ENCODE measurements at places on chromosomes 7 and 10. TPM values are rescaled to one million over a fixed set of nuclear protein-coding genes. Genes with fewer than 3 reads are reported as not detected.

GRCh38 chr10:87531908-87532622 lies 27.4 kb downstream of the MINPP1 start:
- no peaks in the 10 kb centered on the region for H3K4me1 ChIP-seq
- H3K36me3 ChIP-seq = peaks cover 3% of the 10 kb centered on the region
- peak; percentile 27 for DNase-seq
- no peaks in the 10 kb centered on the region for H3K27me3 ChIP-seq
- H3K27ac ChIP-seq = no peak overlapping the region

- no peak overlapping the region for H3K27ac ChIP-seq
- H3K36me3 ChIP-seq = no peaks in the 10 kb centered on the region
- no peaks in the 10 kb centered on the region for H3K4me1 ChIP-seq
These were observed 80.9 kb downstream of the UNCX start for GRCh38 chr7:1313613-1314012.

DNA sequence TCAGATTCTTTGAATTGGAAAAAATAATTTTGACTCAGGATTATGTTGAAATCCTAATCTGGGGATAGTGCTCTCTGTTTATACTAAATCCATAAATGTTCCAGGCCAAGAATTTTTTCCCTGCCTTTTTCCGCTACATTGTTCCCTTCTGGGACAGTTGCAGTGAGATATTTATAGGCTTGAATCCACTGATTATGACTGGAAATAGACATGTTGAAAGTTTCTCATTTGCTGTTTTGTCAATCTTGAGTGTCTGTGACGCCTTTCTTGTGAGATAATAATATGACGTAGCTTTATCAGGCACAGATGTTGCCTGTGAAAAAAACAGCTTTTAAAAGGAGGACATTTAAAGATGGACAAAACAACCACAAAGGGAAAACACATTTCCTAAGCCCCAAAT lies 155.9 kb downstream of the ARID5B start:
- H3K27me3 ChIP-seq = no peaks in the 10 kb centered on the region
- peak overlapping the region; percentile 1 for H3K27ac ChIP-seq
- no peak for DNase-seq
- peaks cover 25% of the 10 kb centered on the region for H3K4me1 ChIP-seq

- no peak overlapping the region for H3K4me3 ChIP-seq
- no peaks in the 10 kb centered on the region for H3K36me3 ChIP-seq
These were observed 239.2 kb downstream of the PTPRN2 start for GRCh38 chr7:158348446-158348845.

DNA sequence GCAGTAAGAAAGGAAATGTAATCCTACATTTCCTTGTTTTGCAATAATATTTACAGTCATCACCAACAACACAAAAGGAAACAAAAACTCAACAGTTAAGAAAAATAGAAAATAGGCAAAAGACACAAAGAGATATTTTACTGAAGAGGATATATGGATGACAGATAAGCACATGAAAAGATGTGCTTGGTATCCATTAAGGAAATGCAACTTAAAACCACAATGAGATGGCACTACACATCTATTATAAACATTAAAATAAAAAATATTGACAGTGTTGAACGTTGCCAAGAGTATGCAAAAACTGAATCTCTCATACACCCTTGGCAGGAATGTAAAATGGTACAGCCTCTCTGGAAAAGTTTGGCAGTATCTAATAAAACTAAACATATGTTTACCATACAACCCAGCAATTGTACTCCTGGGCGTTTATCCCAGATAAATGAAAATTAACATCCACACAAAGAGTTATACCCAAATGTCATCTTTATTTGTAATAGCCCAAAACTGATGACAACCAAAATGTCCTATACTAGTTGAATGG lies 5.4 kb downstream of the CEP41 start:
- H3K4me1 ChIP-seq = peaks cover 24% of the 10 kb centered on the region
- no peak overlapping the region for H3K27ac ChIP-seq
- no peaks in the 10 kb centered on the region for H3K27me3 ChIP-seq
- no peak overlapping the region for H3K4me3 ChIP-seq

DNA sequence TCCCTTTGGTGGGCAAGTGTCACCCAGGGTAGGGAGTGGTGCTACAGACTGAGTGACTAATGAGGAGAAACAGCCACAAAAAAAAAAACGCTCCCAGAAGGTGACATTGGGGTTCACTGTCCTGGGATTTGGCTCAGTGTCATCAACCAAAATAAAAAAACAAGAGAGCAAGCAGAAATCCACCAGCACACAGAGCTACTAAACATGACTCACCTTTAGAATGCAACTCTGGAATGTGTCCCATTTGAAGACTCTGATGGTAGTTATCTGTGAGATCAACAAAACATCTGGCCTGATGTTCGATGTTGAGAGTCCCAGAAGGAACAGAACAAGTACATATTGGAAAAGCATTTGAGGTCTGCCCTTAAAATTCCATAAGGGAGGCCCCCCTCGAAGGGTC lies 200.3 kb upstream of the LYZL2 start:
- H3K27me3 ChIP-seq = no peaks in the 10 kb centered on the region
- H3K27ac ChIP-seq = no peak overlapping the region
- peak; percentile 24 for DNase-seq

- H3K36me3 ChIP-seq = no peaks in the 10 kb centered on the region
- no peak overlapping the region for H3K27ac ChIP-seq
- H3K27me3 ChIP-seq = no peaks in the 10 kb centered on the region
These were observed 91.6 kb downstream of the INPP5A start for GRCh38 chr10:132628966-132629900.

DNA sequence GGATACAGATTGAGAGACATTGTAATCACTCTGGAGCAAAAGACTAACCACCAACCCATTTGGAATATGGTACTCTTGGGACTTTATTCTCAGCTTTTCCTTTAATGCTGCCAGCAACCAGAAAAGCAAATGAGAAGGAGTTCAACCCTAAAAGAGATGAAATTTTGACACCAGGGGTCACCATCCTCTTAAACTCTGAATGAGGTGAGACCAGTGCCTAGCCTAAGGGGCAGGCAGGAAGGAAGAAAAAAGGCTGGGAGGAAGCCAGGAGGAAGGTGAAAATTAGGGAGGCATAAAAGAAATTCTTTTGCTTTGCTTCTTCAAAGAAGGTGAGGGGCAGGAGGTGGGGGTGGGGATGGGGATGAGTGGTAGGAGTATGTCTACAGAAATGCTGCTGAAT lies 135.8 kb downstream of the JAZF1 start:
- DNase-seq = no peak
- no peaks in the 10 kb centered on the region for H3K27me3 ChIP-seq
- no peak overlapping the region for H3K4me3 ChIP-seq
- no peak overlapping the region for H3K27ac ChIP-seq
- no peaks in the 10 kb centered on the region for H3K36me3 ChIP-seq

The FGF8 gene
- total RNA-seq = 0.61 TPM

DNA sequence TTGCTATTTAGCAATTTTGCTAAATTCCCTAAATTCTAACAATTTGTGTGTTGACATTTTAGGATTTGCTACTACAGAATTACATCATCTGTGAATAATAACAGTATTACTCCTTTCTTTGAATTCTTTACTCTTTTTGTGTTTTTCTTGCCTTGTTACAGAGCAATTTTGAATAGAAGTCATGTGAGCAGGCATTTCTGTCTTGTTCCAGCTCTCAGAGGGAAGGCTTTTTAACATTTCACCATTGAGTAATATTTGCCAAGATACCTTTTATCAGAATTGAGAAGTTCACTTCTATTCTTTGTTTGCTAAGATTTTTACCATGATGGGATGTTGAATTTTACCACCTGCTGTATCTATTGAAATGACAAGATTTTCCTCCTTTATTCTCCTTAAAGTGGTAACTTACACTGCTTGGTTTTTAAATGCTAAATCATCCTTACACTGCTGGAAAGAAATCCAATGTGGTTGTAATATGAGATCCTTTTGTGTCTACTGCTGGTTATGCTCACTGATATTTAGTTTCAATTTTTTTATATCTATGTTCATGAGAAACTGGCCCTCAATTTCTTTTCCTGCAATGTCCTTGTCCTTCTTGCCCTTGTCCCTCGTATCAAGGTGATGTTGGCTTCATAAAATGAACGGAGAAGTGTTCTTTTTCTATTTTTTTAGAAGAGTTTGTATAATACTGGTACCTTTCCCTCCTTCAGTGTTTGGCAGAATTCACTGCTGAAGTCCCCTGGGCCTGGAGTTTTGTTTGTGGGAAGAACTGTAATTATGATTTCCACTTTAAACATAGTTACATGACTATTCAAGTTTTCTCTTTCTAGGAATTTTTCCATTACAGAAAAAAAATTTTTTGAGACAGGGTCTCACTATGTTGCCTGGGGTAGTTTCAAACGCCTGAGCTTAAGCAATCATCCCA lies 50.3 kb upstream of the ATP6V0A4 start:
- peaks cover 6% of the 10 kb centered on the region for H3K36me3 ChIP-seq
- H3K4me1 ChIP-seq = no peaks in the 10 kb centered on the region
- peak overlapping the region; percentile 14 for H3K27ac ChIP-seq
- H3K27me3 ChIP-seq = no peaks in the 10 kb centered on the region
- no peak overlapping the region for H3K4me3 ChIP-seq

GRCh38 chr7:124720195-124720594 lies 45.4 kb downstream of the GPR37 start:
- H3K36me3 ChIP-seq = no peaks in the 10 kb centered on the region
- no peaks in the 10 kb centered on the region for H3K4me1 ChIP-seq
- no peak overlapping the region for H3K4me3 ChIP-seq

DNA sequence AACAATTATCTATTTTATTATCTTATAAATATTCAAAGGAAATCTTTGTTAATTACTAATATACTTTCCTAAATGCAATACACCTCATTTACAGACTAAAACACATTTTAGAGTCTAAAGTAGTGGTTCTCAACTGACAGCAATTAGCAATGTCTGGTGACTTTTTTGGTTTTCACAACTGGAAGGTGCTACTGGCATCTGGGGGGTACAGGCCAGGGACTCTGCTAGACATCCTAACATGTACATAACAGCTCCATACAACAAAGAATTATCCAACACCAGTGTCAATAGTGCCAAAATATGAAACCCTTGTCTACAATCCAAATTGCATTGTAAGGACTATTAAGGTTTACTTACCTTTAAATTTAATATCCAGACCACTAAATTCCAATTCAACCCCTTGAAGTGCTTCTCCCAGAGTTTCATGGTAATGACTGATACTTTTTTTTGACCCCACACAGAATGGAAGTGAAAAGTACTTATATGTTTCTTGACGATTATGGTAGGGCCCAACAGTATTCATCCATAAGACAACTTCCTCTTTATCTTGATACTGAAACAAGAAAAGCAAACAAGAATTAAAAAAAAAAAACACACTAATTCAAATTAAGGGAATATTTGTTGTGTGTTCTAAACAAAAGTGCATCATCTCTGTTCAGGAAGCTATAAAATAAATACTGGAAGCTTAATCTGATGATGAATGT lies 10.4 kb downstream of the TM9SF3 start:
- no peak overlapping the region for H3K27ac ChIP-seq
- no peak for DNase-seq
- H3K4me3 ChIP-seq = no peak overlapping the region
- peaks cover 5% of the 10 kb centered on the region for H3K4me1 ChIP-seq
- H3K27me3 ChIP-seq = no peaks in the 10 kb centered on the region

DNA sequence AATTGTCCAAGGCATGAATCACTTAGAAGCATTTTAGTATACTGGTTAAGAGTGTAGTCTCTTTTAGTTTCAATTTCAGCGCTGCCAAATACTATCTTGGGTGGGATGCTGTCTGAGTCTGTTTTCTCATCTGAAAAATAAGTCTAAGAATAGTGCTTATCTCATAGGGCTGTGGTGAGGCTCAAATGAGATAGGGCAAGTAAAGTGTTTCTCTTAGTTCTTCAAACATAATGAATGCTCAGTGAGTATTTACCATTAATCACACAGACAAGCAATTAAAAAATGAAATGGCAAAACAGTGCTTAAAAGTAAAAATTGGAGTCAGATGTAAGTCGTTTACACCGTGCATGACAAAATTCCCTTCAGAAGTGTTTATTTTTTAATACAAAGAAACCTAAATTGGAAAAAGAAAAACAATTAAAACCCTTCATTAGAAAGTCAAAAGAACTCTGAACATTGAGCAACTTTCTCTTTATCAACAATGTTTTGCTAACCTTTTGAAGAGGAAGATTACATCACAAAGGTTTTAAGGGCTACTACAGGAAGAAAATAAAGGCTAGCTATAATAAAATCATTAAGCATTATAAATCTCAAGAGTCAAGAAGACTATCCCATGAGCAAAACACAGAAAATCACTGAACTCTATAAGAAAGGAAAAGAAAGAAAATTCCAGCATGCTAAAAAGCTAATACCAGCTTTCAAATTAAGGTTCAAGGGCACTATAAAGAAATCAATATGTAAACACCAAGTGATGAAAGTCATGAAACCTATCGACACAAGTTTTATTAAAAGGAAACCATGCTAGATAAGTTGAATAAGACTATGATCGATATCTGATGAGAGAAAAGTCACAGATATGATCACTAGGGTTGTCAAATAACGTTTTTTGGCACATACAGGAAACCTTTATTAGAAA lies 45.6 kb upstream of the C1GALT1 start:
- no peaks in the 10 kb centered on the region for H3K4me1 ChIP-seq
- peak overlapping the region; percentile 1 for H3K27ac ChIP-seq
- peak; percentile 65 for DNase-seq

DNA sequence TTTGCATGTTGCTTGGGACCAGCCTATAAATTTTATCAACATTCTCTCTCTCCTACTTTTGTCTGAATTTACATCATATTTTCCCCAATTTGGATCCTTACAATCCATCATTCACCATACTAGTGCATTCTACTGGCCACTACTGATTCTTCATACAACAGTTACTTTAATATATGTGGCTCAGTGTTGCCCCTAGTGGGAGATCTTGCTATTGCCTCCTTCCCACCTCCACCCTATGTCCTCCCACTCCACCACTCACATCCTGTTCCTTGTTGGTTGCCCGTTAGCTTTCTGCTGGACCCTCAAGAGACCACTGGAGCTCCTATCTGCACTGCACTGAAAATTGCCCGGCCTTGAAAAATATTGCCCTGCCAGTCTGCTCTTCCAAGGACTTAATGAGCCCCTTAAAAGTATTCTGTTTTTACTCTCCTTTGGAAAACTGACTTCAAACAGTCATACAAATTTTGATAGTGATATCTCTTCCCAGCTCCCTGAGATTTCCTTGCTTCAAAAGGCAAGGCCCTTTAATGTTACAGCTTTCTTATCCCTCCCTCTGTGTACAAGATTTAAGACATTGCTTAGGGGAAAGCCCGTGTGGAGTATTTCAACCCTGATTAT lies 243.2 kb upstream of the TMEM229A start:
- H3K4me1 ChIP-seq = no peaks in the 10 kb centered on the region
- no peak overlapping the region for H3K4me3 ChIP-seq
- no peaks in the 10 kb centered on the region for H3K27me3 ChIP-seq
- H3K27ac ChIP-seq = no peak overlapping the region
- DNase-seq = no peak

GRCh38 chr10:103834436-103835095 lies 20.8 kb downstream of the SH3PXD2A start:
- no peaks in the 10 kb centered on the region for H3K27me3 ChIP-seq
- H3K4me1 ChIP-seq = no peaks in the 10 kb centered on the region
- H3K27ac ChIP-seq = no peak overlapping the region

- H3K4me3 ChIP-seq = peak overlapping the region; percentile 28
These were observed 7.0 kb upstream of the EVX1 start for GRCh38 chr7:27235387-27236311.

The ZPBP gene
- total RNA-seq = not detected

The STMP1 gene
- 29.7 TPM for total RNA-seq
